Stimulated activated CD4-positive, alpha-beta T cell treated with anti-CD3 and anti-CD28 coated beads, TNF-alpha, amount 100 ng/mL, for 4 hours (primary cell): ENCODE measurements at places on chromosomes 3 and 15.

DNA sequence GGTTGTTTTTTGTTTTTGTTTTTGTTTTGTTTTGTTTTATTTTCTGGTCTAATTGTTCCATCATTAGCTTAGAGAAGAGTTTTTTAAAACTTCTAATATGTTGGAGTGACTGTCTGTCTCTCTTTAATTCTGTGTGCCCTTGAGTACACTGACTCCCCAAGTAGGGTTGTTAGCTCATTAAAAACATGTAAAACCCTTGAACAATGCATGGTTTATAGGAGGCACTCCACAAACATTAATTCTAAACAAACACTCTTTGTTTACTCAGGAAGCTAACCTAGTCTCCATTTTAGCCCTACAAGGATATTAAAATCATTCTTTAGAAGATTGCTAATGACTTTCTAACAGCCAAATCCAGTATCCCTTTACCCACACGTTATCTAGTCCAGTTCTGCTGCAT is 100.5 kb downstream of the CGGBP1 start:
- no peak for DNase-seq

GRCh38 chr3:128703561-128703960 is 22.4 kb upstream of the RAB7A start:
- DNase-seq = no peak

GRCh38 chr15:40878785-40879184 is 4.8 kb upstream of the RHOV start:
- no peak for DNase-seq

GRCh38 chr3:180693656-180694055 is 14.4 kb upstream of the CCDC39 start:
- no peak for DNase-seq

GRCh38 chr15:71469413-71469812 is 340.9 kb upstream of the NR2E3 start:
- DNase-seq = no peak

- no peak for DNase-seq
Observed at GRCh38 chr3:49790626-49791411, 4.5 kb upstream of the IP6K1 start.

- no peak for DNase-seq
Observed at GRCh38 chr3:52299879-52300611, 12.4 kb downstream of the GLYCTK start.

DNA sequence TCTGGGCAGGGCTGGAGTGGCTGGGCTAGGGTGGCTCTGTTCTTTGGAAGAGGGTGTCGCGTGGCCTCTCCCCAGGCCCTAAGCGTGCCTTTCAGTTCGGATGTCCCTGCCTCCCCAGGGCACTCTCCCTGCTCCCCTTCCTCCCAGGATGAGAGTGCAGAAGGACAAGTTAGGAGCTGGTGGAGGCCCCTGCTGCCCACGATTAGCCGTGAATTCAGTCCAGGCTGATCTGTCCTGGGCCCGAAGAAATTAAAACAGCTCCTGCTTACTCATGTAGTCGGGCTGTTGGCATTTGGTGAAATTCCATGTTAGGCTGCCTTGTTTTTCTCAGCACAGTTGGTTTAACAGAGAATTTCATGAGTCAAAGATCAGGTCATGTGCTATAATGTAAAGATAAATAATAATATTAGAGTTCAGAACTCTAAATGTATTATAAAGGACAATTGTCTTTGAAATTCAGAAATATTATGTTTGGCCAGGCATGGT is 24.5 kb downstream of the NIPA1 start:
- DNase-seq = no peak

- no peak for DNase-seq
Observed at GRCh38 chr15:94670438-94671034, 439.2 kb downstream of the MCTP2 start.

DNA sequence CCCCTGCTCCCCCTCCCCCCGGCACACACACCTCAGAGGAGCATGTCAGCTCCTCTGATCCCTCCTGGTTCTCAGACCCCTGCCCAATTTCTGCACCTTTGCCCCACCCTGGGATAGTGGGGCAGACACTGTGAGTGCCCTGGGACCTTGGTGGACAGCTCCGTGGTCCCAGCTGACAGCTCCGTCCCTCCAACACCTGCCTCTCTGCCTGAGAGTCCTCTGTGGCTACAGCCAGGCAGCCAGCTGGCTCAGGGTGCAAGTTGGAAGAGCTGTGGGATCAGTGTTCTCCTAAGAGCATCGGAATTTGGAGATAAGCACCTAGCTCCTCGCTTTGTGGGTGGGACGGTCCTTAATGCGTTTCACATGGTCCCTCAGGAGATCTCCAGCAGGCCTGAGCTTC is 43.7 kb upstream of the PGPEP1L start:
- no peak for DNase-seq

DNA sequence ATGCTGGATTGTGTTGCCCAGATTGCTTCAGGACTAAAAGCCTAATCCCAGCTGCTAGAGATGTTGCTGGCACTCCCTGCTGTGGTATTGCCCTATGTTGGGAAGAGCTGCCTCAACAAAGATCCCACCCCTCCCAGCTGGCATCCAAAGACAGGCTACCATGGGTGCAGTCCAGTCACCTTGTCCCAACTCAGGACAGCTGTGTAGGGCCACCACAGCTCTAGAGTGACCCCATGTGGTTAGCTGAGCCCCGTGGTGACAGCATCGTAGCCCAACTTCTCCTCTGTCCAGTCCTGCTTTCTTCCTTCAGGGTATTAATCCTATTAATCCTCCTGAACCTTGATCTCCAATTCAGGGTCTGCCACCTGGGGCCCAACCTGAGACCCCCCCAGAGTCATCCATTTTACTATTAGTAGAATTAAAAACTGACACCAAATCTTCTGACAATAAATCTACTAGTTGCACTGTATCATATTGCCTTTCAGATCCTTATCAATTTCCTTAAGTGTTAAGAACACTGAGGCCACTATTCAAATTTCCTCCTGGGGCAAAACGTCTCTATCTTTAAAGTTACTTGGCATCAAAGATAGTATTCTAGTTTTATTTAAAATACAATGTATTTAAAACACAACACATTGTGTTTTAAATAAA is 83.5 kb downstream of the AQP9 start:
- DNase-seq = no peak

DNA sequence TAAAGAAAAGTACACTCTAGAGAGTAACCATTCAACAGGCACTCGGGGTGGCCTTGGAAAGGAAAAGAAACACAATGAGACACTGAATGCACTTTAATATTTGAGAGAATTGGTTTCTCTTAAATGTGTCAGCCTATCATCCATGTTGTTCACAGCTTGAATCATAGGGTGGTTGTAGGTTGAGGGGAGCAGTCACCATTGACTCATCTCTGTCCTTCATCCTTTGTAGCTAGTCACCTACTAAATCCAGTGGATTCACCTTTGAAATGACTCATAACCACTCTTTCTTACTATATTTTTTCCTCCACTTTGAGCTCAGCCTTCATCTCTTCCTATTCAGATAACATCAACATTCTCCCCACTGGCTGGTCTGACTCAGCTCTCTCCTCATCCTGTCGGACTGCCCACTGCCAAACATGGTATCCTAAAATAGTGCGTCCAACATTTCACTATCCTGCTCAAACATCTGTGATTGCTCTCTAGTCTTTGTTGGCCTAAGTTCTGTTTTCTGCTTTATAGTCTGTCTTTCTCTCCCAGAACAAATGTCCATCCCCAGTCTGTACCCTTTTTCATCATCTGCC is 182.7 kb upstream of the GADL1 start:
- DNase-seq = no peak

GRCh38 chr3:128429275-128429674 is 37.4 kb downstream of the DNAJB8 start:
- DNase-seq = no peak

GRCh38 chr3:14124223-14124614 is 451 bp downstream of the CHCHD4 start:
- peak; percentile 48 for DNase-seq
